ENCODE measurements at places on chromosomes 12 and 14. TPM values are rescaled to one million over a fixed set of nuclear protein-coding genes. Genes with fewer than 3 reads are reported as not detected.

The BEGAIN gene
- total RNA-seq, result 5.0 TPM

The PDZRN4 gene
- not detected for total RNA-seq

The FAM90A1 gene
- total RNA-seq, result 0.30 TPM

The SPTB gene
- total RNA-seq, result 0.55 TPM

The P2RX2 gene
- total RNA-seq, result not detected

The HOXC4 gene
- 0.12 TPM for total RNA-seq

The LRP6 gene
- total RNA-seq, result 3.9 TPM

The TMPRSS12 gene
- not detected for total RNA-seq

The MYF6 gene
- total RNA-seq, result not detected

The NPFF gene
- not detected for total RNA-seq

The AMDHD1 gene
- total RNA-seq, result 0.69 TPM

The AHSA1 gene
- 246 TPM for total RNA-seq

The PLEKHA5 gene
- 0.69 TPM for total RNA-seq

The SLC25A21 gene
- total RNA-seq, result not detected

The IRAK4 gene
- 24.2 TPM for total RNA-seq

The VRTN gene
- not detected for total RNA-seq

The COCH gene
- total RNA-seq, result 1.3 TPM

The SLC6A15 gene
- 0.30 TPM for total RNA-seq

The RXYLT1 gene
- total RNA-seq, result 12.7 TPM
